ENCODE measurements at places on chromosomes 4 and X.

DNA sequence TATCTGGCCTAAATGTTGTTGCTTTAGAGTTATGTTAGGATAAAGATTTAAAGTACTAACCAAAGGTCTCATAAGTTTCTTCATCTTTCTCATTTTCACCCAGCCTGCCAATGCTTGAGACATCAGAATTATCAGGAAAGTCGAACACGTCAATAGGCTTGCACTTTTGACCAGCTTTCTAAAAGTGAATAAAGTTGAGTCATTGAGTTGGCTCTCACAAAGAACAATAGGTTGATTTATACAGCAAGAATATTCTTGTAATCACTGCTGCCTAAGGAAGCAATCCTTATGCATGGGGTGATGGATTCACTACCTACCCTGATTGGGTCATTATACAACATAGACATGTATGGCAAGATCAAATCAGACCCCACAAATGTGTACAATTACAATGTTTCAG, 5.0 kb downstream of the CENPU start:
- no peak for DNase-seq

GRCh38 chrX:44105228-44105913, 132.2 kb upstream of the NDP start:
- no peak for DNase-seq

- DNase-seq = no peak
Observed at GRCh38 chrX:39519566-39520301, 578.0 kb downstream of the BCOR start.

GRCh38 chr4:16660656-16661055, 237.8 kb downstream of the LDB2 start:
- no peak for DNase-seq

DNA sequence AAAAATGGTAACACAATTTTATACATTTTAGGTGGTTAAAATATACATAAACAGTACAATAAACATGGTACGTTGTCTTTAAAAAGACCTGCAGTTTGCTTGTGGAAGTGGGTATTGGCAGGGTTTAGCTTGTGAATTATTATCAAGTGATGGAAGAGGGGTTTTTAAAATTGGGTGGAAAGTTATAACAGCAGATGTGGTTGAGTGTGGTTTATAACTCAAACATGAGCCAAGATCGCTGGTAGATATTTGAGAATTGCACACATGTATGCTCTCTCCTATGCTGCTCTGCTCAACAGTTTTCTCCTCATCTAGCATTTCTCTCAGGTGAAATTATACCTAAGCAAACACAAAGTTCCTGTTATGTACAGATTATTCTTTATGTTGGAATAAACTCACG, 14.0 kb downstream of the EPGN start:
- no peak for DNase-seq

DNA sequence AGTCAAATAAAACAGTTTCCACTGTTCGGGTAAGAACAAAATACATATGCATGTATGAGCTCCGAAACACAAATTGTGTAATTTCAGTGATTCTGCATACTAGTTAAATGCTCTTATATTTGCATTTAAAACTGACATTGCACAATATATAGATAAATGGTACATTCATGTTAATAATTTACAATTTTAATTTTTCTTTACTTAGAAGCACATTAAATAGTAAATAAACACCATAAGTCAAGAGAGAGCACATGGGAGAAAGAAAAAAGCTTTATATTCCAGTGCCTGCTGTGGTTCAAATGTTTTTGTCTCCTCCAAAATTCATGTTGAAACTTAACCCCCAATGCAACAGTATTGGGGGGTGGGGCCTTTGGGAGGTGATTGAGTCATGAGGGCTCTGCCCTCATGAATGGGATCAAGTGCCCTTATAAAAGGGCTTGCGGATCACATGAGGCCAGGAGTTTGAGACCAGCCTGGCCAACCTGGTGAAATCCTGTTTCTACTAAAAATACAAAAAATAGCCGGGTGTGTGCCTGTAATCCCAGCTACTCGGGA, 322.9 kb downstream of the BCOR start:
- DNase-seq = no peak

DNA sequence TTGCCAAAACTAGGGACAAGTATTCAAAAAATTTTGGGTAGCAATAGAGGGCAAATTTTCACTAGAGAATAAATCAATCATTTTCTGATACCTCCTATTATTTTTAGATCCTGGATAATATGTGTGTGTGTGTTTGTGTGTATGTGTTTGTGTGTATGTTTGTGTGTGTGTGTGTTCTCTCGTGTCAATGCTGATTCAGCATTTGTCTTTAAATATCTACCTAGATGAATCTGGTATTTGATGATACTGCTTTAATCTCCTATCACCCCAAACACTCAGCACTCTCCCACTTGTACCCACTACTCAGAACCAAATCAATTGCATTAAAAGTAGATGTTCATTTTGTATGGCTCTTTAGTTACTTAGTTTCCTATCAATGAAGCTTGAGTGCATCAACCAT, 101.3 kb upstream of the NPFFR2 start:
- no peak for DNase-seq

DNA sequence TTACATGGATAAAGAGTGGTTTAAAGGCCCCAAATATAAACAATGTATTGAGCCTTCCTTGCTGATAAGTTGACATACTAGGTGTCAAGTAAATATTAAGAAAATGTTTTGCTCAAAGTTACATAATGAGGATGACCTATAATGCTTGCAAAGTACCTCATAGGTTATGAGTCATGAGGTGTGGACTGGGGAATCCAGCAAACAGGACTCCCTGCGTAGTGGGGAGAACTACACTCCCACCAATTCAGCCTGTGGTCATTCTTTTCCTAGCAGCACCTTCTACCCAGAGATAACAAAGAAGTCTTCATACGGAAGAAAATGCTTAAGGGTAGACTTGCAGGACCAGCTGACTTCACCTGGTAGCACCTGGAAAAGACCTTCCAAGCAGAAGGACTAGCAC, 418.9 kb upstream of the CPEB2 start:
- no peak for DNase-seq

DNA sequence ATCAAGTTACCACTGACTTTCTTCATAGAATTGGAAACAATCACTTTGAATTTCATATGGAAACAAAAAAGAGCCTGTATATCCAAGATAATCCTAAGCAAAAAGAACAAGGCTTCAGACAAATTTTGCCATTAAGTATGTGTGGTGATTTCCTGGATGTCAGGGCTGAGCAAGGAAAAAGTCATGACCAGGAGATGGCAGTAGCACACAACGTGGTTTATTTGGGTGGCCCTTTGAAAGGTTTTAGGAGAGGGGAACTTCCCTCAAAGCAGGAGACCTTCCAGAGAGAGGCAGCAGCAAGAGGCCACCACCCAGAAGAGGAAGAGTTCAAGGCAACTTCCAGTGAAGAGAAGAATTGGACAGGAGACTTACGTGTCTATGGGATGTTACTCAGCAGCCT, 18.1 kb upstream of the ZXDB start:
- no peak for DNase-seq

- DNase-seq = no peak
Observed at GRCh38 chr4:57499786-57500185, 389.6 kb upstream of the IGFBP7 start.

GRCh38 chr4:24557026-24558025, 27.0 kb downstream of the DHX15 start:
- peak; percentile 9 for DNase-seq

GRCh38 chr4:833156-833555, 7.2 kb upstream of the CPLX1 start:
- no peak for DNase-seq

DNA sequence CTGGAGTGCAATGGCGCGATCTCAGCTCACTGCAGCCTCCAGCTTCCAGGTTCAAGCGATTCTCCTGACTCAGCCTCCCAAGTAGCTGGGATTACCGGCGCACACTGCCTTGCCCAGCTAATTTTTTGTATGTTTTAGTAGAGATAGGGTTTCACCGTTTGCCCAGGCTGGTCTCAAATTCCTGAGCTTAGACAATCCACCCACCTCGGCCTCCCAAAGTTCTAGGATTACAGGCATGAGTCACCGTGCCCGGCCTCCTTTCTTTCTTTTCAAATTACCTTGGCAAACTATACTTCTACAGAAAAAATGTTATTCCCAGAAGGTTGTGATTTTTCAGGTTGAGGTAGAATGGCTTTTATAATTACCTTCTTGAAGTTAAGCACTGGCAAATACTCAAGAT, 321.9 kb upstream of the PRPS2 start:
- DNase-seq = no peak

- no peak for DNase-seq
Observed at GRCh38 chr4:7417639-7418038, 17.1 kb downstream of the PSAPL1 start.

DNA sequence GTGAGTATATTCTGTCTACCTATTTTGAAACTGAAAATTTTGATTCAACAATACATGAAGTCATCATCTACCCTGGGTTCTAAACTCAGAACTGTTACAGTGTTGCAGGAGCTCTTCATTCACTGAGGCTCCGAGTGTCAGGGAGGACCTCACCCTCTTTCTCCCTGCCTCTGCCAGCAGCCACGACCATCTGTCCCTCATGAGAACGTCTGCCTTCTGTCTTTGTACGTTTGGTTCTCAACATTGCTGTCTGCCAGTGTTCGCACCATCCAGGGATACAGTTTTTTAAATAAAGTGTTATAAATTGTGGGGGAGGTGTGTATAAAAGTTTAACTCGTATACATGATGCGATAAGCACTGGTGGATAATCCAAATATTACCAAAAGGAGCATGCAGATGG, 55.5 kb downstream of the TRAPPC11 start:
- no peak for DNase-seq

DNA sequence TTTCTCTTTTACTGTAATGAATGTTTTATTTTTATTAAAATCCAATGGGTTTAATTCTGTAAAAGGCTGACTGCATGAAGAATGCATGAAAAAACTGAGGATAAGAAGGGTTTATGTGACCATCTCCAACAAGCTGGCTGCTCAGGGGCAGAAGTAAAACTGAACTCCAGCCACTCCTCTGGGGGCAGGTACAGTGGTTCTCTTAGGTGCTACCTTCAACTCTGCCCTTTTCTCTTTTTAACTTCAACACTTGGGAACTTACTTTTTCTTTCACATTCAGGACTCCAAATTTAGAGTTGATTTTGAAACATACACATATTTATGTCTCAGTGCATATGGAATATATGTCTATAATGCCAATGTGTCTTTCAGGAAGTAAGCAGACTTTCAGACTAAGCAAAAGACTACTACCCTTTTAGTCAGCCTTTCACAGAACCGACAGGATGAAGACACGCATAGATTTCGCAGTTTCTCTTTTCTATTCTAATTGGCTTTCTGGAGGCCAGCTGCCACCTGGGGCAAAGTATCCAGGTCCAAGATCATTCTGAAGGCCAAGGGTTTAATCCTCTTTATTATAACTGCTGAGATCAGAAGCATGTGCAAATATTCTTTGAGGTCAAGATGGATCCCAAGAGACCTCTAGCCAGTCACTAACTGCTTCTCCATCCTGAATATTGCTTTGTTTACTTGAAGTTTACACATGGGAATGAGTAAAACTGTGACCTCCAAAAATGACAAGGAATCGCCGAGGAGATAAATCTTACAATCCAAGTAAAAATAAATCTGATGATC, 30.7 kb downstream of the HS3ST1 start:
- no peak for DNase-seq

GRCh38 chrX:119094819-119095218, 22.0 kb downstream of the CT47C1 start:
- DNase-seq = no peak

DNA sequence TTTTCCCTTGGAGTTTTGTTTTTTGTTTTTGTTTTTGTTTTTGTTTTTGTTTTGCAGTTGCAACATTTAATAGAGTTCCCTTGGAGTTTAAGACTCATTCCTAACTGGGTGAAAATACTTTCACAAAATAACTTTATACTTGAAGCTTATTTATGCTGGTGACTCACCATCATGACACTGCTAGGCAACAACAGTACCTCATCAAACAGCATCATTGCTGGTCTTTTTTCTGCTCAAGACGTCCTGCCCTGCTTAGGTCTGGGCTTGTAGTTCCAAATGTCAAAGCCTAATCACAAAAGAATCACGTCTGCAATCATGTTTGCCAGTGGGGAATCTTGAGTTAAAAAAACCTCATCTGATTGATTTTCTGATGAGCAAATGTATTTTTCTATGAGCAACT, 105.7 kb upstream of the PRPS2 start:
- no peak for DNase-seq

GRCh38 chr4:172819353-172819752, 349.3 kb upstream of the GALNT7 start:
- DNase-seq = no peak

DNA sequence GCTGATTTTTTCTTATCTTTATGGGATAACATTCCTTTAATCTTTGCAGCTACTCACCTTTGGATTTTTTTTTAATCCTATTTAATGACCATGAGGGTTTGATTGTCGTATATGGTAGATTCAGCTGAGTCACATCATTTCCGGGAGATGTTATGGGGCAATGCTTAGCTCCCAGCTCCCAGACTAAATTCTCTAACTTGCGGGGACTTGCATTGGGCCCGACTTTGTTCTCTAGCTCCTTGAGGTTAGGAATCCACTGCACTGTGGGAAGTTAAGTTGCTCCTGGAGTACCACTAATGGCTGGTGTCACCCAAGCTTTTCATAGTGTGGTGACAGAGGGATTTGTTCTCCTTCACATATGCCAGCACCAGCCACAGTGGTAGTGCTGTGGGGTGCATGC, 287.4 kb downstream of the TECRL start:
- no peak for DNase-seq

GRCh38 chrX:149198980-149199732, 305.9 kb downstream of the IDS start:
- no peak for DNase-seq

DNA sequence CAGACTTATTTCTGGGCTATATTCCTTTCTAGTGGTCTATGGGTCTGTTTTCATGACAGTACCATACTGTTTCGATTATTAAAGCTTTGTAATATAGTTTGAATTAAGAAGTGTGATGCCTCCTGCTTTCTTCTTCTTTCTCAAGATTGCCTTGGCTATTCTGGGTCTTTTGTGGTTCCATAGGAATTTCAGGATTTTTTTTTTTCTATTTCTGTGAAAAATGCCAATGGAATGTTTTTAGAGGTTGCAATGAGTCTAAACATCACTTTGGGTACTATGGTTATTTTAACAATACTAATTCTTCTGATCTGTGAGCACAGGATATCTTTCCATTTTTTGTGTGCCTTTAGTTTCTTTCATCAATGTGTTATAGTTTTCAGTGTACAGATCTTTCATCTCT, 204.3 kb upstream of the HCCS start:
- no peak for DNase-seq

- no peak for DNase-seq
Observed at GRCh38 chrX:15797707-15798106, 7.4 kb downstream of the ZRSR2 start.

GRCh38 chr4:152454398-152455011, 81.4 kb downstream of the FBXW7 start:
- peak; percentile 27 for DNase-seq

GRCh38 chrX:134925551-134925950, 65.2 kb upstream of the SMIM10 start:
- DNase-seq = no peak

- no peak for DNase-seq
Observed at GRCh38 chrX:66193821-66194220, 29.8 kb downstream of the HEPH start.

- peak; percentile 23 for DNase-seq
Observed at GRCh38 chr4:140057701-140058100, 96.3 kb downstream of the MAML3 start.

Measured in germinal center (tissue), 1 donor.